BJ (cell line): ENCODE measurements at places on chromosomes 7 and 10.

GRCh38 chr10:62993121-62993520, 140.0 kb upstream of the NRBF2 start:
- no peak for DNase-seq

GRCh38 chr10:74887614-74888284, 61.3 kb downstream of the KAT6B start:
- DNase-seq: no peak

- no peak for DNase-seq
Measured at GRCh38 chr10:26502986-26503385, 64.8 kb downstream of the APBB1IP start.

- DNase-seq: no peak
Measured at GRCh38 chr10:113547426-113547825, 5.4 kb upstream of the HABP2 start.

- DNase-seq: no peak
Measured at GRCh38 chr10:103742824-103743223, 112.6 kb downstream of the SH3PXD2A start.
